ENCODE measurements at places on chromosomes 7 and 10.

DNA sequence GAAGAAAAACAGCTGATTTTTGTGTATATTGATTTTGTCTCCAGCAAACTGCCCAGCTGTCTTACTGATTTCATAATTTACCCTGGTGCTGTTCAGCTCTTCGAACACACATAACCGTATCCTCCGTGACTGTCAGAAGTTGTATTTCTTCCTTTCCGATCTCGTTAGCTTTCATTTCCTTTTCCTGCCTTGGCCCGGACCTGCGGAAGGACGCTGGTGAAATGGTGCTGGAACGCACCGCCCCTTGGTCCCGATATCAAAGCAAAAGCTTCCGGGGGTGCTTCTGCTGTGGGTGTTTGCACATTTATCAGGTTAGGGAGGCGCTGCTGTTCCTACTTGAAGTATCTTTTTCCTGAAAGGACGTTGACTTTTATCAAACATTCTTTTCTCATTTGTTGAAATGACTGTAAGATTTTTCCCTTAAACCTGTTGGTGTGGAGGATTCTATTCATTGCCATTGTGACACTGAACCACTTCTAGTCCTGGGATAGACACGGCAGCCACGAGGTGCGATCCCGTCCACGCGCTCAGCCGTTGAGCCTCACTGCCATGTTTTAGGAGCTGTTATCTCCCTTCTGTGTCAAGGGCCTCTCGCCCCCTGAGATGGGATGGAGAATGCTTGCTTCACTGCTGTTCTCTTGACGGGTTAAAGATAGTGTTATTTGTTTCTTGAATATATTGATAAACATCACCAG lies 72.6 kb downstream of the FOXL3 start:
- peak; percentile 61 for DNase-seq

- DNase-seq: peak; percentile 33
Measured at GRCh38 chr10:96513305-96513697, 425 bp downstream of the TLL2 start.

DNA sequence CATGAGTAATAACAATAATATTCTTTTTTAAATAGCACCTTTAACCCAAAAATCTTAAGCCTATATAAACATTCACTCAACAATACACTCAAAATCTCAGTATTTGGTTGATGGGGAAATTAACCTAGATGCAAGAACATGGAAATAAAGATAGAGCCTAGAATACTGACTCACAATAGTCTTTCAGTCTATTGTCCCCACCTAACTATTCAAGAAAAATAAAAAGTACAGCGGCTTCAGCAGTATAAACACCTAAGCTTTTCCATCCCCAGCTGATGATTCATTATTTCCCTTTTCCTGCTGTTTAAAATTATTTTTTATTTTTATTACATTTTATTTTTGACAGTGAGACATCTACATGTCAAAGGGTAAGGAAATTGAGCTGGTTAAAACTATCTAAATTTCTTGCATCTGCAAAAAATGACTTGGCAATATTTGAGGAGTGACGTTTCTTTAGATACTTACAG lies 201.4 kb downstream of the FZD1 start:
- DNase-seq: no peak

DNA sequence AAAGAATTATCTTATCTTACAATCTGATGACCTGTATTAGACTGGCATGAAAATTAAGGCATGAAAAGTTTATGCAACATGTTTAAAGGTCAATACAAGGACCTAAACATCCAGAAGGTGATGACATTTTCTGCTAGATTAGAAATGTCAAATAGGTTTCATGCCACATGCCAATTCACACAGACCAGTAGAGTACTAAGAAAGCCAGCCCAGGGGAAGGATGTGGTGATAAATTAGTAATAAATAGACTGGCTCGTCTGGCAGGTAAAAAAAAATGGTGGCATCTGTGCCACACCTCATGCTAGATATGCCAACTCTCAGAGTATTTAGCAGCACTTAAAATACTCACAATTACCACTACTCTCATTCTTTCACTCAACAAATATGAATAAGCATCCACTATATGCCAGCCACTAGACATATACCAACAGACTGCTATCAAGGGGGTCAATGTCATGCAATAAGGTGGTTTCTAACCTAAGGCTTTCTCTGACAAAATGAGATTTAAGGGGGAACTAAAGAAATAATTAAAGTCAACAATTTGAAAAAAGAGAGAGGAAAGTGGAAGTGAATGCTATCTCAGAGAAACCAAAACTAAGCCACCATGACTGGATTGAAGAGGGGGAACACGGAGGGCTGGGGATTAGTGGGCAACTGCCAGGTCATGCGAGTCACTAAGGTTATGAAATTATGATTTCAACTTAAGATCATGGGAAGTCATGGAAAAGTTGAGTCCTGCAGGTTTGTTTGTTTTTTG lies 83.5 kb downstream of the SGMS1 start:
- DNase-seq: peak; percentile 14

DNA sequence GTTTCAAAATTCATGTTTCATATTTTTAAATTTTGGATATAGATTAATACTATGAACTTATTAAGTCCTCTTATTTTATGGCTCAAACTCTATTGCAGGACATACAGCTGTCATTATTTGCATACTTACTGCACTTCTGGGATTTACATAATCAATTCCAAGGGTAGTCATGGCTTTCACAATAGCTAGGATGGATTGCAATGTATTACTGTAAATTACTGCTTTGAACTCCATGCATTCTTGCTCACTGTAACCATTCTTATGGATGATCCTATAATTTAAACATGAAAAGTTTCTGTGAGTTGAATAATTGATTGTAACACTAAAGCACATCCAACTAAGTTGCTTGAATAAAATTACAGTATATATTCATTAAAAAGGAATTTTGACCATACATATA lies 23.5 kb downstream of the GNAT3 start:
- no peak for DNase-seq

GRCh38 chr10:129658376-129659072 lies 191.5 kb downstream of the MGMT start:
- no peak for DNase-seq

DNA sequence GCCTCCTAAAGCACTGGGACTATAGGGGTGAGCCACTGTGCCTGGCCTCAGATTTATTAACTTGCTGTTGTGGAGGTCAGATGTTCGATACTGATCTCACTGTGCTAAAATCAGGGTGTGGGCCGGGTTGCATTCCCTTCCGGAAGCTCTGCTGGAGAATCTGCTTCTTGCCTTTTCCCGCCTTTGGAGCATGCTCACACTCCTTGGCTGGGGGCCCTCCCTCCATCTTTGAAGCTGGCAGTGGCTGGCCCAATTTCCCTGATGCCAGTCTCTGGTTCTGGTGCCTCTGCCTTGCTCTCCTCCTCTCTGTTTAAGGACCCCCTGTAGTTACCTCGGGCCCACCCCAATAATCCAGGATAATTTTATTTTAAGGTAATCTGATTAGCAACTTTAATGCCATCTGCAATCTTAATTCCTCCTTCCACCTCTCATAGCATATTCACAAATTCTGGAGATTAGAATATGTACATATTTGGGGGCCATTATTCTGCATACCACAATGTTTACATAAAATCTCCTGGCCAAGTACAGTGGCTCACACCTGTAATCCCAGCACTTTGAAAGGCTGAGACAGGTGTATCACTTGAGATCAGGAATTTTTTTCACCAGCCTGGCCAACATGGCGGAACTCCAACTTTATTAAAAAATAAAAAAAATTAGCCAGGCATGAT lies 7.9 kb upstream of the PITRM1 start:
- no peak for DNase-seq

GRCh38 chr10:12720217-12720981 lies 281.1 kb downstream of the CCDC3 start:
- no peak for DNase-seq

DNA sequence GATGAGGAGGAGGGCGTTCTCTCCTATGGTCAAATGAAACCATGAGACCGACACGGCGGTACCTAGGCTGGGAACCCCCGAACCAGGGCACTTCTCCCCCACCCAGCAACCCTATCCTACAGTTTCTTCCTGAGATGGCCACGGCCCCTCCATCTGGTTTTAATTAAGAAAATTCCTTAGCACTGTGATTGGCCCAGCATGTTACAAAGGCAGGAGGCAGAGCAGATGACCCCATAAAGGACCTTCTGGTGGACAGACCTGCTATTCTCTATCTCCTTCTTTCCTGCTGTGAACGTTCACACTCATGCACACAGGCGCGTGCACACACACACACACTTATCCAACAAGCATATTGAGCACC lies 129.4 kb downstream of the RGS10 start:
- DNase-seq: no peak

DNA sequence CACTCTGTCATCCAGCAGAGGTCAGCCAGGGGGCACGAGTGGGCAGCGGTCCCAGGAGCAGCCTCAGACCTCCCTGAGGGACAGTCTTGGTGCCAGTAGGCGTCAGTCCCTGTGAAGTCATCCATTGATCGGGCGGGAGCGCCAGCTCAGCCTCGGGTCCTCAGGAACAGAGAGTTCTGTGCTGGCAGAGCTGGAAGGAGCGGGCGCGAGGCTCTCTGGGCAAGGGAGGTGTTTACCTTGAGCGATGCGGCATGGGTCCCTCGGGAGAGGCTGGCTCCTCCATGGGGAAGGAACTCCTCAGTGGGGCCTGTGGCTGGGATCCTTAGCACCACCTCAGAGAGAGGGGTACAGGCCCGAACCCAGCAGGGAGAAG lies 101.1 kb upstream of the PPIF start:
- DNase-seq: no peak

GRCh38 chr7:128407751-128408708 lies 1.8 kb downstream of the IMPDH1 start:
- DNase-seq: no peak

- DNase-seq: no peak
Measured at GRCh38 chr7:74263399-74264120, 9.4 kb upstream of the RFC2 start.

DNA sequence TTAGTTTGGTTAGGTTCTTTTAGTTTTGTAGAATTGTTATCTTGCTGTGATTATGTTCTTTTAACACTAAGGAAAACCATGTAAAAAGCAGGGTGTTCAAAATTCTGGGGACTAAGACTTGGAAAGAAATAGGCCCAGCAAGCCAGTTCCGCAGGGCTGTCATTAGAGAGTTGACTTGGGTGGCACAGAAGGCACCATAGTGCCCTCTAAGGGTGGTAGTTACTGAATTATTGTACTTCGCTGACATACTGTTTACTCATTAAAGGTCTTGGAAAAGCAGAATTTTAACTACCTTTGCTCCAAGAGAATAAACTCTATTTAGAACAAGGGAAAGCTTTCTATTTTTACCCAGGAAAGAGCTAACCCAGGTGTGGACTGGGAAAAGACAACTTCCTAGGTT lies 86.5 kb downstream of the OTUD1 start:
- DNase-seq: peak; percentile 35

DNA sequence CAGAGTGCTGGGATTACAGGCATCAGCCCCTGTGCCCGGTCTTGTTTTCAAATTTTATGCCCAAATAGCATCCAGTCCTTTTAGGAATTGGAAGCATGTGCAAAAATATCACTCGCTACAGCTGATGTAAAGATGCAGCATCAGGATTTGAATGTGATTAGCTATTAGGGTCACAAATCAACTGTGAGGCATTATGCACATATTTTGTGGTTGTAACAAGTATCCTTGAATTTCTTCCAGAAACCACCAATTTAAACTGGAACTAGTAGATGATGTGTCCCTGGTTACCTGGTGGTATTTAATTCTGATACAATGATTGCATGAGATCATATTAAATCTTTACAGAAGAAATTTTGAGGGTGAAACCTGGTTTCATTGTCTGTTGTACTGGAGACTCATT lies 41.0 kb upstream of the ITGA8 start:
- no peak for DNase-seq

DNA sequence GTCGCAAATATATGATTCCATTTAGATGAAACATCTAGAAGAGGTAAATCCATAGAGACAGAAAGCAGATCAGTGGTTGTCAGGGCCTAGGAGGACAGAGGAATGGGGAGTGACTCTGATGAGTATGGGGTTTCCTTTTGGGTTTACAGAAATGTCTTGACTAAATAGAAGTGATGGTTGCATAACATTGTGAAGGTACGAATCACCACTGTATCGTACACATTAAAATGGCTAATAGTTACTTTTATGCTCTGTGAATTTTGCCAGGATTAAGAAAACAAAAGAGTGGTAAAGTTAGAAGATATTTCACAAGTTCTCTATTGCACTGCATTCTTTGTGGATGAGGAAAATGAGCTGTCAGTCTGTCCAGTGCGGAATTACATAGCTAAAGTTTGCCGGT lies 407.4 kb downstream of the KCNMA1 start:
- DNase-seq: no peak

DNA sequence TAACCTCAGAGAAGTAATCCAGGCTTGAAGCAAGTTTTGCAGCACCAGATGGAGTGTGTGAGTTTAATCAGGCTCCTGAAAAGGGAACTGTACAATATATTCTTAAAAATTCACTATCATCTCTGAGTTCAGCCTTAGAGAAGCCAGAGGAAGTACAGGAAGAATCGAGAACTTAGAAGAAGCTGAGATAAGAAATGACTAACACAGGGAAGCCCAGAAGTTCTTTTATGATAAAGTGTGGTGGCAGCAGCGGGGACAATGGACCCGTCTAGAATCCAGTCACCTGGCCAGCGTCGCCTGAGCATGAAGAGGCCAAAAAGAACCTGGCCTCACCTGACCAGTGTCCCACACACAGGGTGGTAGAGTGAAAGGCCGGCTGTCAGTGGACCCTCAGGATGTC lies 161.0 kb downstream of the USP6NL start:
- DNase-seq: no peak

GRCh38 chr10:31101123-31101522 lies 69.5 kb upstream of the ZNF438 start:
- DNase-seq: peak; percentile 20

DNA sequence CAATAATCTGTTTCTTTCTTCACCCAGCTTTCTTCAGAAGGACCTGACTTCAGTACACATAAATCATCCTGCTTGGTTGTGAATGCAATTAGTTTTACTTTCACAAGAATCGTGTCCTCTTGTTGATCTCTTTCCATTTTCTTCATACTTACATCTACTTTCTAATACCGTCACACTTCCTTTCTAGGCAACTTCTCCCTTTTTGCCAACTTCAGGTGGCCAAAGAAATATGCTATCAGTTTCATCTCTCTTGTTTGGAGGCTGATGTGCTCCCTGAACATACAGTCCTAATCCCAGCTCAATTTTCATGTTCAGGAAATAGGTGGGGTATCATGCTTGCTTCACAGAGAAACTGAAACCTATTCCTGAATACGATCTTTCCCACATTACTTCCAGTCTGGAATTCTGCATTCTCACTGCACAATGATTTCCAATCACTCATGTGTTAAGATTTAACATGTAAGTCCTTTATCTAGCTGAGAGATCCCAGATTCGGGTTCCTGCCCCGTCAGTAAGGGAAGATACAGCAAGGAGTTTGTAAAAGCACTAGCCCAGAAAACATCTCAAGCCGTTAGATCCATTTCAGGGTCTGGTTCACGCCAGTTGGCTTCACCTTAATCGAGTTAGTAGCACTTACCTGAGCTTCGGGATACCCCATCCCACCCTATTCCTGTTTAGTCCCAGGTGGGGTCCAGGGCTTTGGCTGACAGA lies 994 bp downstream of the SLC25A28 start:
- DNase-seq: peak; percentile 19

- DNase-seq: no peak
Measured at GRCh38 chr7:18509481-18509880, 13.9 kb downstream of the HDAC9 start.

GRCh38 chr10:25552283-25552919 lies 377.6 kb downstream of the GPR158 start:
- DNase-seq: no peak
